Stimulated activated CD8-positive, alpha-beta memory T cell treated with anti-CD3 and anti-CD28 coated beads, Interleukin-7, amount 100 ng/mL, for 24 hours (primary cell): ENCODE measurements at places on chromosomes 2 and 18.

DNA sequence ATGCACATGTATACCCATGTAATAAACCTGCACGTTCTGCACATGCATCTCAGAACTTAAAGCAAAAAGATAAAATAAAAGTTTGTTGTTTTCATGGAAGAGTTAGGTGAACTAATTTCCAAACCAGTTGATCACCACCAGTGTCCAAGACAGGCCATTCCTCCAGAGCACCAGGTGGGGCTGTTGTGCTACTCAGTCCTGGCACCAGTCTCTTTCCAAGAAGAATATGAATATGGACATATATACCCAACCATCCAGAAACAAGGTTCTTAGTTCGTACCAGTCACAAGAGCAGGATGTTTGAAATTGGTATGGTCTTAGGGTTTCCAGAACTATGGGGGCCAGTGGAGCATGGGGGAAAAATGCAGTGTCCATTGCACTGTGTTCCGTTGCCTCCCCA is 17.2 kb upstream of the TNP1 start:
- DNase-seq, result no peak

- DNase-seq, result no peak
Observed at GRCh38 chr18:35464831-35465279, 32.9 kb downstream of the INO80C start.

DNA sequence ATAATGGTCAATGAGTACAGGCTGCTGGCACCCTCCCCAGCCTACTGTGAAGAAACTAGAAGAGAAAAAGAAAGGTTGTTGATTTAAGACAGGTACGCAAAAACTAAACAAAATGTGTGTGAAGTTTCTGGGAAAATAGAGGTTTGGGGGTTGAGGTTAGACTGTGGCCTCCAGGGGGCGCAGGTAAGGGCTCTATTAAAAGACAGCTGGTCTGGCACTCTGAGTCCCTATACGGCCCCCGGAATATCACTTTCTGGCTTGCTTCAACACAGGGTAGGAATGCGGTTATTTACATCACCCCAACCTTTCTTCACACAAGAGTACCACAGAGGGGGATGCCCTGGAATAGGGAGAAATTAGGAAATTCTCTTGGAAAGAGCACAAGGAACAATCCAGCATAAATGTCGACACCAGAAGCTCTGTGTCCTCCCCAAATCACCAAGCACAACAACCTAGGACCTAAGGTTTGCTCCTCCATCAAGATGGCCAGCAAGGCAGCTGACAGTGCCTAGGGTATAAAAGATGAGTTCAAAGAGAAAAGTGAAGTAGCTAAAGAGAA is 480.8 kb upstream of the KLHL29 start:
- no peak for DNase-seq

DNA sequence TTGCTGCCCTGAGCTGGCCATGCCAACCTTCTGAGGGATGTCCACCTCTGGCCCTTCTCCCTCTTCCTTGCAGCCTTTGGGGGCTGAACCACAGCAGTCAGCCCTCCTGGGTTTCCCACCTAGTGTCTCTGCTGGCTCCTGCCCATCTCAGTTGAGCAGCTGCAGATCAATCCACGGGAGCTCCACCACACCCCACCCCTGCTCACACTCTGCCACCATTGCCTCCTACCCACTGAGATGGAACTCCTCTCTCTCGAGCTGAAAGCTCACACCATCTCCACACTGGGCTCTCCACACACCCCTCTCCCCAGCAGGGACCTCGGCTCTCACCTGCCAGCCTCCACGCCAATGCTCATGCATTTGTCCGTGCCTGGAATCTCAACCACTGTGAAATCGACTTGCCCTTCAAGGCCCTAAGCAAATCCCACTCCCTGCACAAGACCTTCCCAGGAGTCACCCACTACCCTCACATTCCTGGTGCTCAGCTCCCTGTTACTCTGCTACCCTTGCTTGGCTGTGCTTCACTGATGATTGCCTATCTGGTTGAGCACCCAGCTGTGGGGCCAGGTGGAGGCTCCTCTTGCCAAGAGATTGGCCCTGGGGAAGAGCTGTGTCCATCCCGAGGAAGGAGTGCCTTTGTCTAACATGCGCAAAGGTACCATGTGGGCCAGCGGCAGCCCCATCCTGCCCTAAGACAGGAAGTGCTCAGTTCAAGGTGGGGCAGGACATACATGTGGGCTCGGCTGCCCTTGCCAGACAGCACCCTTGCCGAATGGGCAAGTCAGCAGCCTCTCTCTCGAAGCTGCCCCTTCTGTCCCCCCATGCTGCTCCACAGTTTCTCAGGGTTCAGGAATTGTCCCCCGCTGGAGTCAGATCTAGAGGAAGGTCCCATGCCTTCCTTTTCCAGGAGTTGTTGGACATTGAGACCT is 208.7 kb downstream of the CYP26B1 start:
- no peak for DNase-seq

- DNase-seq, result no peak
Observed at GRCh38 chr2:186639939-186640338, 50.1 kb downstream of the ITGAV start.

DNA sequence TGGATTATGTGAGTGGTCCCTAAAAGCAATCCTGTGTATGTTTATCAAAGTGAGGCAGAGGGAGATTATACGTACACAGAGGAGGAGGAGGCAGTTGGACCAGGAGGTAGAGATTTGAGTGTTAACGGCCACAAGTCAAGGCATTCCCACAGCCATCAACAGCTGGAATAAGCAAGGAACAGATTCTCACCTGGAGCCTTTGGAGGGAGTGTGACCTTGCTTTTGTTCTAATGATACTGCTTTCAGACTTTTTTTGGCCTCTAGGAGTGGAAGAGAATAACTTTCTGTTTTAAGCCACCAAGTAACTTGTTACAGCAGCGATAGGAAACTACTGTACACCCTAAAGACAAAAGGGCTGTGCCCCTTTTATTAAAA is 18.1 kb downstream of the LCLAT1 start:
- DNase-seq, result no peak

GRCh38 chr2:158391876-158392275 is 64.7 kb downstream of the CCDC148 start:
- DNase-seq, result no peak

DNA sequence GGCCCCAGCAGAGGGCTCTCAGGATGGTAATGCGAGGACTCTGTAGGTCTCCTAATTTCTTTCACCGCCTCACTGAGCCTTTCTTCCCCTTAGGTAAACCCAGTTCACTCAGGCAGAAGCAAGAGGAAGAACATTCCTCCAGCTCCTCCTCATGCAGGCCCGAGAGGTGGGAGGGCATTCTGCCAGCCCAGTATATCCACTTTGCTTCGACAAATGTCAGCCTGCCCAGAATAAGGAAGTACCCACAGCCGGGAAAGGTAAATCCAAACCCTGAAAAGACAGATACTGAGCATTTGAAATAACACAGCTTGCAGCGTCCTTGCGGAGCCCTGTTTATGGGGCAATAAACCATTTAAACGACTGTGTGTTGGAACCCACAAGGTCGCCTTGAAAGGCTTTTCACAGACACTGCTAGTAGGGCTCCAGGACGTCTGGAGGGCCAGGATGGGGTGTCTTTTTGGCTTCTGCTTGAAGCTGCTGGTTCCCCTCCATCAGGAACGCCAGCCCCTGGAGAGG is 63.0 kb upstream of the STPG4 start:
- no peak for DNase-seq

GRCh38 chr2:95374029-95374428 is 28.5 kb upstream of the FAHD2A start:
- no peak for DNase-seq

DNA sequence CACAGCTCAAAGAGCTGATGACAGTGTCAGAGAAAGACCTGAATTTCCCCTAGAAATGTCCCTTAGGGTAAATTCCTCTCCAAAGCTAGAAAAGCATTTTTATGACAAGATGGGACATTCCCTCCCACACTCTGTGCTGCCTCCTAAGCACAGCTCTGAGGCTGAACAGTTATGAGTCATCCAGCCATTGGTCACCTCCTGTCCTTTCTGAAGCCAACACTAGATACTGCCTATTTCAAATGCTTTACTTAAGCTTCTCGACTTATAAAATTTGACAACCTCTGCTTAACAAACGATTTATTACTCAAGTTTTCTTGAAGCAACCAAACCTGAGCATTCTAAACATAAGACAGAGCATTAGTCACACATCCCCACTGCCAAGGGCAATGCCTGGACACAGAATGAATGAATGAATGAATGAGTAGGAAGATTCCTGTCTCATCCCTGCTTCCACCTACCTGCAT is 35.4 kb downstream of the B4GALT6 start:
- no peak for DNase-seq

DNA sequence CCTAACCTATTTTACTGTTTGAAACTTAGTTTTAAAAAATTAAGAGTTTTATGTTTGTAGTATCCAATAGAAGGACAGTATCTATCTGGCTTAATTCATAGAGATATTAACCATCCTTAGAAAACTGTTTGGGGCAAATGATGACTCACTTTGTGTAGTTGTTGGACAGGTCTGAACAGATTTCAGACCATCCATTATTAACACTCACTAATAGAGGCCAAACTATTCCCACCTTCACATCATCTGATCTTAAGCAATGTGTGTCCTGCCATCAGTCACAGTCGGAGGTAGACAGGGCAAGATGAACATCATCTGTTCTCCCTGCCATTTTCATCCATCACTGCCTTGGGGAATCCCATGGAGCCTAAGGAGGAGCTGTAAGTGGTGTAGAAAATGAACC is 164.6 kb upstream of the DCC start:
- DNase-seq, result no peak

DNA sequence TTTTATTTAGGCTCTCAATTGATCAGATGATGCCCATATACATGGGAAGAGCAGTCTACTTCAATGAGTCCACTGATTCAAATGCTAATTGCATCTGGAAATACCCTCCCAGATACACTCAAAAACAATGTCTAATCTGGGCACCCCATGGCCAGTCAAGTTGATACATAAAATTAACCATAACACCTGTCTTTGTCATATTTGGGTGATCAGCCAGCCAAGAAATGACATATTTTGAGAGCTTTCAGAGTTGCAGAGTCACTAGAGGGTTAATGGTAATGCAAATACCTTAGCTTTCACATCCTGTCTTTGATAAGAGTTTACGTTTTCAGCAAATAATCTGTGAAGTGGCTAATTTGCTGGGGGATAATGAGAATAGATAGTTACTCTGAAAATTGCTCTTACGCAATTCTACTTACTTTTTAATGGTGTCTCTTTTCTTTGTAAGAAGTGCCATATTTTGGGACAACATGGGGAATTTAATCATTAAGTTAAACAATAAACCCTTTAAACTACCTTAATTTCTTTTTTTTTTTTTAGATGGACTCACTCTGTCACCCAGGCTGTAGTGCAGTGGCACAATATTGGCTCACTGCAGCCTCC is 49.1 kb downstream of the CCDC195 start:
- DNase-seq, result no peak

GRCh38 chr2:74746480-74746879 is 87.4 kb upstream of the HK2 start:
- DNase-seq, result no peak

GRCh38 chr2:28349546-28350165 is 43.0 kb upstream of the FOSL2 start:
- no peak for DNase-seq

DNA sequence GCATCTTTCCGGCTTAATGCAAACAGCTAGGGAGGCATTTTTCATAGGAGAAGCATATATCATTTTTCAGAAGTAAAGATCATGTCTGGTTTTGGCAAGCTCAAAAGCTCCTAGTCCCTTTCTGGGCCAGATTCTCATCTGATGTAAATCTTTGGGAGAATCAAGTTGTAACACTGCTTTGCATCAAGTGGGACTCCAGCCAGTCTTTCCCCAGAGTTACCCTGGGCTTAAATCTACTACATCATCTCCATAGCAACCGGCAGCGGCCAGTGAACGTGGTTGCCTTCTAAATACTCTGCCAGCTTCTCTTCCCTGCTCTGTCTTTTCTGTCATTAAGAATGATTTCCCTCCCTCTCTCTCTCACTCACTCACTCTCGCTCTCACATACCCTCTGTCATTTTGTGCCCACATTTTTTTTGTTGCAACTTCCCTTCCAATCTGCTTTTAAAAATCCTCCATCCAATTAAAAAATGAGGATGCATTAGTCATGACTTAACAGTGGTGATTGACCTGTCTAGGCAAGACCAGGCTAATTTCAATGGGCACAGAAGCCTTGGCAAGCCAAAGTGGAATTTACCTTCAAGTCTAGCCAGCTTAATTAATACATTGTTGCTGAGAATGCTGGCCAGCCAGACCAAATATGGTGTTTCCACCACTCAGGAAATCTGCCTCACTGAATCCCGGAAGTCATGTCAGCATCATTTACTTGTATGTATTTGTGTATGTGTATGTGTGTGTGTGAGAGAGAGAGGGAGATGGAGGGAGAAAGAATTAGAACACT is 93.0 kb downstream of the NRP2 start:
- no peak for DNase-seq

GRCh38 chr2:188285049-188285448 is 6.6 kb upstream of the GULP1 start:
- no peak for DNase-seq

- no peak for DNase-seq
Observed at GRCh38 chr2:110124939-110125691, 9.5 kb upstream of the MALL start.

DNA sequence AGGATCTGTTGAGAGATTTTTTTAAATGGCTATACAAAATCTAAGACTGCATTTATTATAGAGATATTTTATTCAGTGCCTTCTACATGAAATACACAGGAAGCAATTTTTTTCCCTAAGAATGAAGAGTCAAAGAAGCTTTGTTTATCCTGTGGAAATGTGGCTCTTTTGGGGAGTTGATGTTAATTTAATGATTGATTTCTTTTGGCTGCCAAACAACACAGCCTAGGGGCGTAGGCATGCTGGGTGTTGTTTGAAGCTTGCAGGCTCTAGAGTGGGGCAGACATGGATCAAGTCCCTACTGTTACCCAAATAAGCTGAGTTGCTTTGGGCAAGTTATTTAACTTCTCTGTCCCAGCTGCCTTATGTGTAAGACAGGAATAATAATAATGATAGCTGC is 21.1 kb upstream of the PLEK start:
- DNase-seq, result no peak

GRCh38 chr2:111912547-111912946 is 14.1 kb downstream of the MERTK start:
- no peak for DNase-seq

DNA sequence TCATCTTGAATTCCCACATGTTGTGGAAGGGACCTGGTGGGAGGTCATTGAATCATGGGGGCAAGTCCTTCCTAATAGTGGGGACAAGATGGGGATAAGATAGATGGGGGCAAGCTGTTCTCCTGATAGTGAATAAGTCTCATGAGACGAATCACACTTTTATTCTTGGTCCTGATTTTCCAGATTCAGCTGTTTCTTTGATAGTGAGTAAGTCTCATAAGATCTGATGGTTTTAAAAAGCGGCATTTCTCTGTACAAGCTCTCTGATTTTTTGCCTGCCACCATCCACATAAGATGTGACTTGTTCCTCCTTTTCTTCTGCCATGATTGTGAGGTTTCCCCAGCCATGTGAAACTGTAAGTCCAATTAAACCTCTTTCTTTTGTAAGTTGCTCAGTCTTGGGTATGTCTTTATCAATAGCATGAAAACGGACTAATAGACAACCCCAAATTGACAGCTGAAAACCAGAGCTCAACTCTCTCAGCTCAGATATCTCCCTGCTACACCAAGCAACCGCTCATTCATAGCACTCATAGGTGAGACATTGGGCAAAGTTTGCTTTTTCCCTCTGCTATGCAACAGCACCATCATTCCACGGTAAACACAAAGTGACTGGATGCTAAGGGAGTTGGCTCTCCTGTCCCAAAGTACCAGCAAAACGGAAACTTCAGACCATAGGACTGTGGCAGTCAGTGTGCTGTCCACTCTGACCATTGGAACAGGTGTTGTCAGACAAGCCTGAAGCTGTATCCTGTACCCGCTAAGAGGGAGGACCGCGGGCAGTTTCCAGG is 44.9 kb upstream of the TBC1D8 start:
- DNase-seq, result no peak

GRCh38 chr18:39918847-39919246 is 2036.2 kb upstream of the PIK3C3 start:
- no peak for DNase-seq
